Myocyte (in vitro differentiated cells): ENCODE measurements at places on chromosomes 16 and 17. TPM values are rescaled to one million over a fixed set of nuclear protein-coding genes. Genes with fewer than 3 reads are reported as not detected.

GRCh38 chr16:52993179-52993578, 59.5 kb downstream of the CHD9NB start:
- no peak for DNase-seq

GRCh38 chr17:62572888-62573401, 54.5 kb upstream of the MRC2 start:
- no peak for DNase-seq

DNA sequence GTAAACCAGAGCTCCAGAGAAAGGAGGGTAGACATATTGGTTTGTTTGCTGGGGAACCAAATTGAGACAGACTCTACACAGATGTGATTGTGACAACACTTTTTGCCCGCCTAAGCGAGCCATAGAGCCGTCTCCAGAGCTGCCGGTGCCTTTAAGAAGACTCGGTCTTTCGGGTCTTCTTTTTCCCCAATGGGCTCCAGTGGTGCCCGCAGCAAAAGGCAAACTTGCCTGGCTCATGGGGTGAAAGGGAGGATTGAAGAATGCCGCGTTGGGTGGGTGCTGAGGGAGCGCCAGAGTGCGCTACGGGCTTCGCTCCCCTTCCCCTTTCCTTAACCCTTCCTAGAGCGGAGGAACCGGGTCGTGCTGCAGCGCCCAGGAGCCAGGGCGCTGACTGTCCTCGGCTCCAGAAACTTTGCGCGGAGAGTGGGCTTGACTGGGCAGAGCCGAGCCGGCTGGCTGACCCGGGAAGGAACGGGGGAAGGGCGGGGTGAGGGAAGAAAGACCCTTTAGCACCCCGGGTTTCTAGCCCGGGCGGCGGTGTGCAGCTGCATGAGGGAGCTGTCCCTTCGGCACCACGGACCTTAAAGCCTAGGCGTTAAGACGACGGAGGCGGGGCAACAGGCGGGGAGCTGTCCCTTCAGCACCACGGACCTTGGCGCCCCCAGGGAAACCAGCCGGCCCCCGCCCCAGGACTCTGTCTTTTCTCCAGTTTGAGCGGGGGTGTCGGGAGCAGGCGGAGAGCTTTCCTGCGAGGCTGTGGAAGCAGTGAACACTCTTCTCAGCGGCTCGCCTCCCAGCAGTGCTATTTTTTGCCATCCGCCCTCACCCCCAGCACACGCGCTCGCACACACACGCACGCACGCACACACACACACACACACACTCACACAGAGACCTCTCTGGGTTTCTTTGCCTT, at the start of gene CACNG3:
Gene CACNG3, plus strand, starts transcription at position 880 of the 916 bp plus-strand sequence. CDS start 420 bp downstream, outside the sequence.
- peak; percentile 3 for DNase-seq

CNTNAP4 gene
- 1.7 and 2.6 TPM in 2 replicates for total RNA-seq
